ENCODE measurements at places on chromosomes 6 and 20. TPM values are rescaled to one million over a fixed set of nuclear protein-coding genes. Genes with fewer than 3 reads are reported as not detected.

FKBP1C gene
- total RNA-seq = 0.61 TPM

DNA sequence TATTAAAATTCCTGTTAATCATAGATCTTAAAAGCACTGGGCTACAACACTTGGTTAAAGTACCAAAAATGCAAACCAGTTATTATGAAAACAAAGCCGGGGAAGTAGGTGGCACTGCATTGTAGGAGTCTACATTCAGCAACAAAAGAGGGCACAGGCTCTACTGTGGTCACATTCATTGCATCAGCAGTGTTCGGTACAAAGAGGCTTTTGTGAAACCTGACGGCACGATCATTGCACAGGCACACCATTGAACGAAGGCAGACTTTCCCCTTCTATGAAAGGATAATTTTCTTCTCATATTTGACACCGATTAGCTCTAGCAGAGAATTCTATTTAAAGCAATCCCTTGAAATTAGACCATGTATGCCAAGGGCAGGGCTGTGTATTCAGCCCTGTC, 44.6 kb upstream of the AGPAT4 start:
- H3K27ac ChIP-seq = no peak overlapping the region
- no peak overlapping the region for H3K4me3 ChIP-seq
- no peaks in the 10 kb centered on the region for H3K4me1 ChIP-seq
- no peaks in the 10 kb centered on the region for H3K36me3 ChIP-seq
- H3K27me3 ChIP-seq = no peaks in the 10 kb centered on the region
- no peak for DNase-seq

- no peaks in the 10 kb centered on the region for H3K36me3 ChIP-seq
- DNase-seq = peak; percentile 28
- peaks cover 4% of the 10 kb centered on the region for H3K4me1 ChIP-seq
- H3K27me3 ChIP-seq = no peaks in the 10 kb centered on the region
Measured at GRCh38 chr6:167576050-167576741, 250.5 kb upstream of the AFDN start.

- no peaks in the 10 kb centered on the region for H3K4me1 ChIP-seq
- H3K27ac ChIP-seq = peak overlapping the region; percentile 98
Measured at GRCh38 chr20:50193199-50193835, 2.7 kb downstream of the CEBPB start.

CALHM4 gene
- total RNA-seq = not detected

GRCh38 chr6:160253292-160253691, 5.3 kb downstream of the SLC22A2 start:
- H3K4me1 ChIP-seq = peaks cover 17% of the 10 kb centered on the region
- H3K4me3 ChIP-seq = no peak overlapping the region
- DNase-seq = no peak
- H3K36me3 ChIP-seq = no peaks in the 10 kb centered on the region
- no peaks in the 10 kb centered on the region for H3K27me3 ChIP-seq

TMEM217 gene
- total RNA-seq = 0.67 TPM

DNA sequence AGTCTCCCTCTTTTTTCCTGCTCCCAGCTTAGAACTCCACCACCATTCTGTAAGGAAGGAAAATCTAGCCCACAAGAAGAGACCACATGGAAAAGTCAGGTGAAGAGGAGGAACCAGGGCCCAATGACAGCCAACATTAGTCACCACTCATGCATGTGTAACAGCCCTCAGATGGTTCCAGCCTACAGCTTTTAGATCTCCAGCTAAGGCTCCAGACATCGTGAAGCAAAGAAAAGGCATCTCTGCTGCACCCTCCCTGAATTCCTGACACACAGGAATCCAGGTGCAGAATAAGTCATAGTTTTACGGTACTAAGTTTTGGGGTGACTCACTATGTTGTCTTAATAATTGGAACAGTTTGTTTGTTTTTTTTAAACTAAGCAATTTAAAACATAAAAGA, 25.5 kb downstream of the DCDC2 start:
- no peaks in the 10 kb centered on the region for H3K36me3 ChIP-seq
- no peaks in the 10 kb centered on the region for H3K4me1 ChIP-seq
- no peak for DNase-seq
- H3K4me3 ChIP-seq = no peak overlapping the region
- no peak overlapping the region for H3K27ac ChIP-seq
- H3K27me3 ChIP-seq = no peaks in the 10 kb centered on the region

DNA sequence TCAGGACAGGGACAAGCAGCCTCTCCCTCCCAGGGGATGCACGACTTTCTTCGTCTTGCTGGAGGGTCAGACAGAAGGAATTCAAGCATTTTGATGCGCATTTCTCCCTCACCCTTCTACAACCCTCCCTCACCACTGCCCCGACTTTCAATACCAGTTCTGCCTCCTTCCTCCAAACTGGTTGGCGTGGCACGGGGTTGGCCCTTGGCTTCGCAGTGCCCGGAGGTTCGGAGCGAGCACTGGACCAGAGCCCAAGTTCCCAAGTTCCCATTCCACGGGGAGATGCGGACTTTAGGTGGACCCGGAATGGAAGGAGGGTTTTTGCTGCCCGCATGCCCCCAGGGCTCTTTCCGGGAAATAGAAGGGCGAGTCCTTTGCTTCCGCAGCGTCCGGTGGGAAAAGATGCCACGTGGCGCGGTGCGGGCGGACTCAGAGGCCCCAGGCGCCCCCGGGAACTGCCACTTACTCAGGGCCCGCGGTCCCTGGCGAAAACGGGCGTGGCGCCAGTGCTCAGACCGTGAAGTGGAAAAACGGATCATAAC, 8.0 kb upstream of the LAMP5 start:
- no peaks in the 10 kb centered on the region for H3K36me3 ChIP-seq
- no peak for DNase-seq
- peaks cover 6% of the 10 kb centered on the region for H3K27me3 ChIP-seq
- no peaks in the 10 kb centered on the region for H3K4me1 ChIP-seq

SH3BGRL2 gene
- 35.8 TPM for total RNA-seq

DNA sequence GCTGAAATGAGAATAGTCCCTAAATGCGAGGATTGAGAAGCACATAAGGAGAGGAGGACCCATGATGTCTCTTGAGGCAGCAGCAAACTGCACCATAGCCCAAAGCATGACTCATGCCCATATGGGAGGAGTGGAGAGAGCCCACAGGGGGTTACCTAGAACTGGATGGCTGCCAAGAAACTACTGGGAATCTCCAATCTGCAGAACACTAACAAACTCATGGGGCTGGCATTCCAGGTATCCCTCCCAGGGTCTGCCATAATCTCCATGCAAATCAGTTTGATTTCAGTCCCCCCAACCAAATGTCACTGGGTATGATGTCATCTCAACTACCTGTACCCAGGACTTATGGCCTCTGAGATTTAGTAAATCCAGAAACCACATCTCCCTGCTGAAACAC, 410.5 kb downstream of the PTPRT start:
- DNase-seq = no peak
- H3K36me3 ChIP-seq = no peaks in the 10 kb centered on the region
- H3K27ac ChIP-seq = no peak overlapping the region
- no peaks in the 10 kb centered on the region for H3K27me3 ChIP-seq
- no peaks in the 10 kb centered on the region for H3K4me1 ChIP-seq
- H3K4me3 ChIP-seq = no peak overlapping the region

DNA sequence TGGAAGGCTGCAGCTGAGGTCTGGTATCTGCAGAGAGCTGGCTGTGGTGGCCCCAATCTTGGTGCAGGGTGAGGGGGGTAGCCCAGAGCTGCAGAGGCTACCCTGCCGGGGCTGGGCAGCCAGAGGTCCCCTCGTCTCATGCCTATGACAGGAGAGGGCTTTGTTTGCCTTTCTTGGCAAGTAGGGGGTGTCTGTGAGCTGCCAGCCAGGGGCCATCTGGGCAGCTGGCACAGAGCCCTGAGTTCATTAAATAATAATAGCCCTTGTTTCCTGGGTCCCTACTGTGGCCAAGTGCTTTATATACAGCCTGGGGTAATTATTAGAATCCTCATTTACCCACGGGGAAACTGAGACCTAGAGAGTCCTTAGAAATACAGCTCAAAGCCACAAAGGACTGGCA, 66.6 kb downstream of the EZR start:
- H3K27ac ChIP-seq = no peak overlapping the region
- H3K4me1 ChIP-seq = peaks cover 4% of the 10 kb centered on the region
- no peak for DNase-seq
- H3K27me3 ChIP-seq = no peaks in the 10 kb centered on the region

GRCh38 chr6:36618366-36619355, 24.5 kb downstream of the SRSF3 start:
- H3K4me1 ChIP-seq = peaks cover 31% of the 10 kb centered on the region
- no peak overlapping the region for H3K27ac ChIP-seq
- H3K27me3 ChIP-seq = no peaks in the 10 kb centered on the region
- DNase-seq = no peak
- no peaks in the 10 kb centered on the region for H3K36me3 ChIP-seq

GRCh38 chr20:44598423-44599305, 16.3 kb downstream of the PKIG start:
- no peak for DNase-seq
- H3K27me3 ChIP-seq = no peaks in the 10 kb centered on the region
- H3K27ac ChIP-seq = peak overlapping the region; percentile 23
- peaks cover 21% of the 10 kb centered on the region for H3K4me1 ChIP-seq
- H3K4me3 ChIP-seq = no peak overlapping the region

GRCh38 chr6:116741571-116741970, 23.9 kb downstream of the FAM162B start:
- DNase-seq = no peak
- no peaks in the 10 kb centered on the region for H3K27me3 ChIP-seq
- H3K4me3 ChIP-seq = no peak overlapping the region
- H3K4me1 ChIP-seq = no peaks in the 10 kb centered on the region

DNA sequence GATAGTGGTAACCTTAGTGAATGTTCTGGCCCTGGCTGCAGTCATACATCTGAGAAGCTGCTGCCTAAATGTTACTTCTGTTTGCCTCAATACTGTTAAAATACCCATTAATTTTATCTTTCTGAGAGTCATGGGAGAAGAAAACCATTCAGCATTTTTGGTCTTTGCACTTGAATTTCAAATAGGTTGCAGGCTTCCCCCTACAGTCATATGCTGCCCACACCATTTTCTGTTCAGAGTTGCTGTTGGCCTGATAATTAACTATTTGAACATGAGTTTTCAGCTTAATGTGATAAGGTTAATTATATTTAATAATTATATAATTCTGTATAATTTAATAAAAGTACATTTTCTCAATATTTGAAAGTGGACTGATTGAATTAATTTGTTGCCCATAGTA, 325.5 kb upstream of the KCNQ5 start:
- H3K36me3 ChIP-seq = no peaks in the 10 kb centered on the region
- H3K4me1 ChIP-seq = no peaks in the 10 kb centered on the region
- no peaks in the 10 kb centered on the region for H3K27me3 ChIP-seq
- no peak overlapping the region for H3K4me3 ChIP-seq
- DNase-seq = no peak
- no peak overlapping the region for H3K27ac ChIP-seq

KCNK16 gene
- not detected for total RNA-seq

GRCh38 chr20:58515233-58516212, at the start of gene APCDD1L:
Gene APCDD1L (minus strand): TSS chr20:58515399. CDS start chr20:58514707, 692 bp downstream.
- H3K4me3 ChIP-seq = no peak within 1 kb of the TSS
- H3K4me1 ChIP-seq = no peaks in the 10 kb centered on the region
- peaks cover 3% of the 10 kb centered on the region for H3K27me3 ChIP-seq
- DNase-seq = no peak

- no peak for DNase-seq
- H3K4me3 ChIP-seq = no peak overlapping the region
- peaks cover 18% of the 10 kb centered on the region for H3K4me1 ChIP-seq
- no peak overlapping the region for H3K27ac ChIP-seq
- no peaks in the 10 kb centered on the region for H3K36me3 ChIP-seq
Measured at GRCh38 chr6:144268794-144269349, 16.3 kb upstream of the UTRN start.

GRCh38 chr6:52704060-52704459, 33.1 kb downstream of the TMEM14A start:
- no peak for DNase-seq
- no peaks in the 10 kb centered on the region for H3K36me3 ChIP-seq
- H3K4me3 ChIP-seq = no peak overlapping the region
- no peaks in the 10 kb centered on the region for H3K27me3 ChIP-seq
- peaks cover 4% of the 10 kb centered on the region for H3K4me1 ChIP-seq

BTNL2 gene
- total RNA-seq = not detected

GABRR1 gene
- not detected for total RNA-seq

PLCB1 gene
- total RNA-seq = 13.5 TPM

DNA sequence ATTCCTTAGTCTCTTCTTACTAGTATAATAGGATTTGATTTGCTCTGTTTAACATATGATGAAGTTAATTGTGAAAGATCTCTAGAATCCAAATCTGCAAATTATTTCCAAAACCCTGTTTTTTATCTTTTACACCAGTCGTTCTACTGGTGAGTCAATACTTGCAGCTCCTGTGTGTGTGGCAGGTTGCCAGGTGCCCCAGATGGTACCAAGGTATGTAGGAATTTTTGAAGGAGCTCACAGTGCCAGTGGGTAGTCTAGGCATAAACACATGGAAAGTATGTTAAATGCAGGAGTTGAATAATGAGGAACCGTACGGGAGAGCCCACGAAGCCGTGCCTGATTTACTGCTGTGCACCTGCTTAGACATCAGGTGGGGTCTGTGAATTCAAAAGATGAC, 192.2 kb downstream of the FARS2 start:
- no peak overlapping the region for H3K4me3 ChIP-seq
- peaks cover 2% of the 10 kb centered on the region for H3K36me3 ChIP-seq
- H3K27ac ChIP-seq = no peak overlapping the region
- no peaks in the 10 kb centered on the region for H3K27me3 ChIP-seq

IGF2R gene
- total RNA-seq = 84.9 TPM

DNA sequence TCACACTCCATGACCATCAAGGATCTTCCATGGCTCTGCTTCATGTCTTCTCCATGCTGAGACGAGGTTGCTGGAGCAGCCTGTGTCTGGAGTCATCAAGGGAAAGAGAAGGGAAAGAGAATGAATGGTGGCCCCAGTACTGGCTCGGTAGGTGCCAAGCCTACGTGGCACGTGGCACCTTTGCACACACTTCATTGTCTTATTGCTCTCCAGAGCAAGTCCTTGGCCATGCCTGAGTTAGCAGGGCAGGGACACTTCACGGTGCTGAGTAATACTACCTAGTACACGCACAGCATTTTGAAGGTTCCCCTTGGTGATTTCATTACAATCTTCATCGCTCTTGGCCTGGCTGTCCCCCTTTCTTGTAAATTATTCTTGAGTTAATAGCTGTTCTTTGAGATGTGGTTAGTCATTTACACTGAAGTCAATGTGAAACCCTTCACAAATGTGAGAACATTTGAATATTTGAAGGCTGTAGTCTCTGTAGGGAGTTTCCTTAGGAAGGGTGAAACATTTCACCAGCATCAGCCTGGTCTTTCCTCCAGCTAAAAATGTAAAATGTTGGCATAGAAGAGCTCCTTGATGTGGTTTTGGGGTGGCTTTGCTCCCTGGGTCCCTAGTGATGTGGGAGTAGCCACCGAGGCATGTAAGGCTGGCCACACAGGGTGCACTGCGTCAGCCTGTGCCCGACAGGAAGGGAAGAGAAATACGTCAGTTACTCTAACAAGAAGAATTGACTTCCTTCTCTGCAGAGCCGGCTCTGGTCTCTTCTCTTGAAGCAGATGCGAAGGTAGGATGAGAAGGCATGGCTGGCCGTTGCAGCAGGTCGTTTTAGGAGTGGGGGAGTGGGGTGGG, at the start of gene SYTL3:
Gene SYTL3, plus strand, starts transcription at position 766 of the 855 bp plus-strand sequence. CDS start 13,215 bp downstream, outside the sequence.
- H3K36me3 ChIP-seq = no peaks in the 10 kb centered on the region
- H3K4me1 ChIP-seq = peaks cover 3% of the 10 kb centered on the region
- H3K4me3 ChIP-seq = no peak within 1 kb of the TSS
- DNase-seq = peak; percentile 30
- H3K27me3 ChIP-seq = no peaks in the 10 kb centered on the region
- peak within 1 kb of the TSS; percentile 22 for H3K27ac ChIP-seq

- no peak overlapping the region for H3K4me3 ChIP-seq
- H3K27ac ChIP-seq = no peak overlapping the region
- H3K36me3 ChIP-seq = no peaks in the 10 kb centered on the region
- H3K27me3 ChIP-seq = peaks cover 4% of the 10 kb centered on the region
Measured at GRCh38 chr6:170420791-170421776, 114.5 kb downstream of the FAM120B start.

GRCh38 chr20:8829256-8829655, 239.6 kb upstream of the PLCB4 start:
- H3K4me3 ChIP-seq = no peak overlapping the region
- H3K36me3 ChIP-seq = no peaks in the 10 kb centered on the region
- no peak for DNase-seq
- H3K27ac ChIP-seq = no peak overlapping the region
- H3K4me1 ChIP-seq = no peaks in the 10 kb centered on the region

SIRPD gene
- not detected for total RNA-seq
